ENCODE measurements at places on chromosomes 4 and X. TPM values are rescaled to one million over a fixed set of nuclear protein-coding genes. Genes with fewer than 3 reads are reported as not detected.

GRCh38 chr4:1409079-1409478, 2.8 kb upstream of the NKX1-1 start:
- DNase-seq: no peak
- peaks cover 19% of the 10 kb centered on the region for H3K4me1 ChIP-seq
- H3K36me3 ChIP-seq: no peaks in the 10 kb centered on the region

- H3K36me3 ChIP-seq: peaks cover 71% of the 10 kb centered on the region
- DNase-seq: no peak
- peaks cover 40% of the 10 kb centered on the region for H3K4me1 ChIP-seq
Measured at GRCh38 chrX:154436374-154436982, 476 bp upstream of the GDI1 start.

- no peak overlapping the region for H3K4me3 ChIP-seq
- no peaks in the 10 kb centered on the region for H3K27me3 ChIP-seq
- H3K4me1 ChIP-seq: no peaks in the 10 kb centered on the region
- no peak overlapping the region for H3K27ac ChIP-seq
- no peaks in the 10 kb centered on the region for H3K36me3 ChIP-seq
Measured at GRCh38 chr4:132863619-132864018, 285.5 kb upstream of the PCDH10 start.

DNA sequence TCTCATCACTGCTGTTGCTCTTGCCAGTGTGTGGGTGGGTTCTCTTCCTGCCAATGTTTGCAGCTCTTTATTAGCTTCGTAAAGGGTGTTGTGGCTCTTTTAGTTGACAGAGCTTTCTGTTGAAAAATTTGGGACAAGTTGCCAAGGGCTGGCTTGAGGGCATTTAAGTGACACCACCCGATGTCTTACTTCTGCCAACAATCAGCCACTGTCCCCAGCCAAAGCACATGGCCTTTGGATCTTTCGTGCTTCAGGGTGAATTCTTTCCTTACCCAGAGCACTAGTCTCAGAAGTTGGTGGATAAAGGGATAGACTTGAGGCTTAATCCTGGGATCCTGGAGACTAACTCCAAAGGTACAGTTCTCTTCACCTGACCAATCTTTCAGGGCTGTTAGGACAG, 113.6 kb downstream of the SOX3 start:
- H3K4me1 ChIP-seq: no peaks in the 10 kb centered on the region
- no peak overlapping the region for H3K27ac ChIP-seq
- H3K36me3 ChIP-seq: no peaks in the 10 kb centered on the region
- H3K4me3 ChIP-seq: no peak overlapping the region
- no peaks in the 10 kb centered on the region for H3K27me3 ChIP-seq

GRCh38 chr4:142595222-142595871, 250.8 kb downstream of the INPP4B start:
- no peak overlapping the region for H3K4me3 ChIP-seq
- H3K36me3 ChIP-seq: no peaks in the 10 kb centered on the region
- DNase-seq: no peak
- no peaks in the 10 kb centered on the region for H3K27me3 ChIP-seq
- no peak overlapping the region for H3K27ac ChIP-seq

GRCh38 chrX:129825746-129826505, 17.8 kb downstream of the ZDHHC9 start:
- H3K27me3 ChIP-seq: no peaks in the 10 kb centered on the region
- no peak for DNase-seq
- H3K4me3 ChIP-seq: no peak overlapping the region
- H3K27ac ChIP-seq: no peak overlapping the region
- H3K36me3 ChIP-seq: no peaks in the 10 kb centered on the region

DNA sequence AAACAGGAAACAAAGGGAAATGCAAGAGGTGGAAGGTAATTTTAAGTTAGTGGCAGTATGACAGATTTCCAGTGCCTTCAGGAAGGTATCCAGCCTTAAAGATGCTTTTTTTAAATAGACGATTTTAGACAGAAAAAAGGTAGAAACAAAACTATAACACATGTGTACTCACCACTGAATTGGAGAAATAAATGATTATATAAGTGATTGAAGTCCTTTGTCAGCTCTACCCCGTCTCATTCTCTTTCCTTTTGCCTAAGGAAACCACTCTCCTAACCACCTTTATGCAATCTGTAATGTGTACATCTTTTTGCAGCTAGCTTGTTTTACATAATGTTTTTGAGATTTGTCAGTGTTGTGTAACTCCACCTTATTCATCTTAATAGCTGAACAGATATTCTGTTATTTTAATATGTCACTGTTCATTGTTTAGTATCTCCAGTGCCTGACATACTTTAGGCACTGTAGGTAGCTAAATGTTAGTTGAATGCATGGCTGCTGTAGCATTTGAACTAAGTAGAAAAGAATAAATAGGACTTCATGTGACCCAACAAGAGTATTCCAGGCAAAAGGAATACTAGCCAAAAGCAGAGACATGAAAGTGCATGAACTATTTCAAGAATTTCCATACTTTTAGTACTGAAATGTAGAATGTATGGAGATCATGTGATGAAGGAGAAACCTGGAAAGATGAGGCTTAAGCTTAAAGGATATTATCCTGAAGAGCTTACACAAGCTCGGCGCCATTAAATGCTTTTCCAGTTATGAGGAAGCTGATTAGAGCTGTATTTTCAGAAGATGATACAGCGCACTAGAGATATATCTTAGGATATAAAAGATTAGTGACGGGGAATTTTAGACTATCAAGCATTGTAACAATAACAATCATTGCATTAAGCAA, 865 bp downstream of the FAM200B start:
- H3K4me1 ChIP-seq: peaks cover 5% of the 10 kb centered on the region
- H3K27me3 ChIP-seq: no peaks in the 10 kb centered on the region
- DNase-seq: no peak

DNA sequence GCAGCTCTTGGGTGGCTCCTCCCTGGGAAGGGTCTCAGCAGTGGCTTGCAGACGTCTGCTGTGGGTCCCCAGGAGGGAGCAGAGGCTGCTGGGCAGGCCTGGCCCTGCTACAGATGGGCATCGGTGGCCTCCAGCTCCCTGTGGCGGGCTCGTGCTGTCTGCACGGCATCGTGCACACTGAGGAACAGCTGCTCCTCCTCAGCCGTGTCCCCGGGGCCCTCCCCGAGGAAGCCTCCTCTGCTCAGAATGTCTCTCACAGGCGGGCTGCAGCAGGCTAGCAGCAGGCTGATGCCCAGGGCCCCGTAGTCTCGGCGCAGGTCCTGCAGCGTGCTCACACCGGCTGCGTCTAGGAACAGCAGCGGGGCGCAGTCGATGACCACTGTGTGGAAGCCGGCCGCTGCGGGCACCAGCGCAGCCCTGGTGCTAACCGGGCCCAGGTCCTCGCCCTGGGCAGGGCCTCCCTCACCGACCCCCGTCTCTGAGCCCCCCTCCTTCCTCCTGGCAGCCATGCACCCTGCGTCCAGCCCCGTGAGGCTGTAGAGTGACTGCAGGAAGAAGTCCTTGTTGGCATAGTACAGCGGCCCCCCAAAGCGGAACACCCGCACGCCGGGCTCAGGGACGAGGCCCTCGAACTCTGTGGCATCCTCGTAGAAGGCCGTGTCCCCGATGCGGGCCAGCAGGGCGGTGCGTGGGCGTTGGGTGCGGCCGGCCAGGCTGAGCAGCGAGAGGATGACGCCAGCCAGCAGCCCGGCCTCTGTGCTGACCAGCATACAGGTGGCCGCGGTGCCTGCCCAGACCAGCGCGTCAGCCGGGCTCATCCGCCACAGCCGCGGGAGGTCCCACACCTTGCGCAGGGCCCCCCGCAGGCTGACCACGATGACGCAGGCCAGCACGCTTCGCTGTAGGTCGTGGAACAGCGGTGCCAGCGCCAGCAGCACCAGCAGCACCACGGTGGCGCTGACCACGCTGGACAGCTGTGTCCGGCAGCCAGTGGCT, 2.2 kb downstream of the IDUA start:
- no peaks in the 10 kb centered on the region for H3K27me3 ChIP-seq
- H3K4me1 ChIP-seq: peaks cover 37% of the 10 kb centered on the region
- H3K4me3 ChIP-seq: no peak overlapping the region
- H3K27ac ChIP-seq: no peak overlapping the region
- H3K36me3 ChIP-seq: peaks cover 68% of the 10 kb centered on the region
- no peak for DNase-seq

GRCh38 chr4:153541456-153542096, 75.4 kb downstream of the TMEM131L start:
- DNase-seq: no peak
- H3K4me1 ChIP-seq: peaks cover 13% of the 10 kb centered on the region
- H3K27me3 ChIP-seq: no peaks in the 10 kb centered on the region
- H3K36me3 ChIP-seq: no peaks in the 10 kb centered on the region

- H3K36me3 ChIP-seq: no peaks in the 10 kb centered on the region
- DNase-seq: no peak
- no peaks in the 10 kb centered on the region for H3K27me3 ChIP-seq
- H3K4me1 ChIP-seq: no peaks in the 10 kb centered on the region
Measured at GRCh38 chr4:113919611-113920010, 59.8 kb downstream of the ARSJ start.

- H3K4me1 ChIP-seq: peaks cover 32% of the 10 kb centered on the region
- peaks cover 9% of the 10 kb centered on the region for H3K36me3 ChIP-seq
- H3K27ac ChIP-seq: peak overlapping the region; percentile 67
- DNase-seq: no peak
- no peak overlapping the region for H3K4me3 ChIP-seq
Measured at GRCh38 chrX:49187028-49187394, 838 bp upstream of the PRICKLE3 start.

The FABP2 gene
- total RNA-seq: not detected

The TMEM271 gene
- total RNA-seq: 4.4 TPM

The PCYT1B gene
- 13.2 TPM for total RNA-seq

The PRRG1 gene
- total RNA-seq: 17.9 TPM

The BST1 gene
- total RNA-seq: 14.1 TPM

All from spinal cord (tissue), 10 donors.